ENCODE measurements at places on chromosomes 5 and 9. TPM values are rescaled to one million over a fixed set of nuclear protein-coding genes. Genes with fewer than 3 reads are reported as not detected.

DNA sequence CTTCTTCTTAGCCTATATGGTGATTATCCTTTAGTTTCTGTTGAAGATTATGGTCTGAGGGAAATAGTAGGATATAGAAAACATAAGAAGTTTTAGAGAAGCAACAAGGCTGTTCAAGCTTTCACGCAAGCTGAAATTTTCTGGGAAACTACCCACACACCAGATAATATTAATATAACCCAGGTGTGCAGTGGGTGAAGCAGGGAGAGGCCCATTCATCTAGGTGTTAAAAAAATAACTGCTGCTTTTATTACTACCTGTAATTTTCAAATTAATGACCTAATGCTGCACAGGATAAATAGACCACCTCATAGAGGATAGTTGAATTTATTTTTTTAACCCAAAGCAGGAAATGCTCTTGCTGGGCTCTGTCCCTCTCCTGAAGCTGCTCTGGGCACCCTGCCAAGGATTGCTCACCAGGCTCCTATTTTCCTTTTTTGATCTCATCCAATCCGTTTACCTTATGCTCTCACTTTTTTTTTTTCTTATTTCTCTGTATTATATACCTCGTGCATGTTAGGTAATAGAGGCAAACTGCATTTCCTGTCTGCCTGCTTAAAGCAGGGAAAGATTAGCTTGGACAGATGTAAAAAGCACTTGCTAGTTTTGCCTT lies 124.3 kb upstream of the SLC12A2 start:
- no peak for DNase-seq
- H3K27me3 ChIP-seq = no peaks in the 10 kb centered on the region
- H3K36me3 ChIP-seq = no peaks in the 10 kb centered on the region
- H3K4me3 ChIP-seq = no peak overlapping the region
- H3K27ac ChIP-seq = no peak overlapping the region
- H3K4me1 ChIP-seq = peaks cover 15% of the 10 kb centered on the region

DNA sequence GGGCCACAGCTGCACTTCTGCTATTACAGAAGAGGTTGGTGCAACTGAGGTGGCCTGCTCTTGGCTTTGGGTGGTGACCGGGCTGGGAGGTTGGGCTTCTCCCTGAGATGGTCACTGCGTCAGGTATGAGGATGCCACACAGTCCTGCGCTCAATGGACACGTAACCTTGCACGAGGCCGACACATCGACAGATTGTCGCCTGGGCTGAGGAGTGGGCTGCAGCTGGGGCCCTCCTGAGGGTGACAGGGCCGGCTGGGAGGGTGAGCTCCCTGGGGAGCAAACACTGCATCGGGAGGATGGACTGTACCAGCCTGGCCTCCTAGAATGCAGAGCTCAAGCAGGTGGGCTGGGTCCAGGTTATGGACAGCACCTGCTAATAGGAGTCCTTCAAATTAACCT lies 261.1 kb upstream of the ADAMTS16 start:
- H3K27me3 ChIP-seq = no peaks in the 10 kb centered on the region
- no peaks in the 10 kb centered on the region for H3K36me3 ChIP-seq
- H3K27ac ChIP-seq = no peak overlapping the region
- H3K4me3 ChIP-seq = no peak overlapping the region
- DNase-seq = no peak
- no peaks in the 10 kb centered on the region for H3K4me1 ChIP-seq

- H3K4me3 ChIP-seq = no peak overlapping the region
- DNase-seq = no peak
- H3K4me1 ChIP-seq = 0 out of 2 replicates have a peak, but pooled peaks cover 4% of the 10 kb centered on the region
- no peaks in the 10 kb centered on the region for H3K36me3 ChIP-seq
- H3K27me3 ChIP-seq = no peaks in the 10 kb centered on the region
Observed at GRCh38 chr9:120350596-120350995, 229.4 kb downstream of the CDK5RAP2 start.

DNA sequence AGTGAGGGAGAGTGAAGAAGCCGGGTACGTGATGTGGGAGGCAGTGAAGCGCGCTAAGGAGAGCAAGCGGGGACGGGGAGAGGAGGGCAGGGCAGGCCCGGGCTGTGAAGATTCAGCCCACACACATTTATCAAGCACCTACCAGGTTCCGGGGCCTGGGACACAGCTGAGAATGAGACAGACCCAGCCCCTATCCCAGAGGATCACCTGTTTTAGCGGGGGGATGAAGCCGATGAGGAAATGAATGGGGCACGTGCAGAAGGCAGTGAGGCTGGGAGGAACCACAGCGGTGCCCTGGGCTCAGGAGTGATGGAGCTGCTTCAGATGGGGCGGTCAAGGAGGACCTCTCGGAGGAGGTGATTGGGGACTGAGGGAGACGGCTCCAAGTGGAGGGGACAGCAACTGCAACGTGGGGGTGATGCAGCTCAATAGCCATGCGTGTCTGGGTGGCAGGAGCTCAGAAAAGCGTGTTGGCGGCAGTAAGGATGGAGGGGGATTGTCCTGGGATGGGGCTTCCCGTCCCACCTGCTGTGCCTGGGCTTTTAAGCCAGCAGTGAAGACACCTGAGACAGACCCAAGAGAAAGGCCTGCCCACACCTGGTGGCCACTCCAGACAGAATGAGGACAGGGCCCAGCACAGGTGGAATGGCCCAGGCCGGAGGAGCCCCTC lies 77.5 kb upstream of the UNC5A start:
- H3K4me3 ChIP-seq = no peak overlapping the region
- no peak overlapping the region for H3K27ac ChIP-seq
- no peak for DNase-seq
- H3K27me3 ChIP-seq = no peaks in the 10 kb centered on the region
- H3K4me1 ChIP-seq = peaks cover 4% of the 10 kb centered on the region

GRCh38 chr5:165560648-165561047 lies 2055.2 kb downstream of the MAT2B start:
- no peaks in the 10 kb centered on the region for H3K36me3 ChIP-seq
- no peak overlapping the region for H3K27ac ChIP-seq
- H3K4me3 ChIP-seq = no peak overlapping the region
- DNase-seq = no peak
- H3K4me1 ChIP-seq = peaks cover 21% of the 10 kb centered on the region

The FBXL7 gene
- total RNA-seq = 15.4 TPM

DNA sequence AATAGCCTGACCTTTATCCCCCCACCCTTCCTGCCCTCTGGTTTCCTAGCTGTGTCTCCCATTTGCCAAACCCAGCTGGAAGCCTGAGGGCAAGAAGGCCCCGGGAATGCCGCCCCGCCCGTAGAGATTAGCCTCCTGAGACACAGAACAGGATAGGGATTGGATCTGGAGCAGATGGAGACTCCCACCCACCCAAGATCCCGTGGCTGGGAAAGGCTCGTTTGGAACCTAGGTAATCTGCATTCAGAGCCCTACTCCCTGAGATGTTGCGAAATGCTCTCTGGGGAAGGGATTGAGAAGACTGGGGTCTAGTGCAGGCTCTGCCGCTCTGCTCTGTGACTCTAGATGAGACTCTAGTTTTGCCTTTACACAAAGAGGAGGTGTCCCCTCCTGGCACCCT lies 10.9 kb downstream of the AQP3 start:
- no peaks in the 10 kb centered on the region for H3K36me3 ChIP-seq
- no peaks in the 10 kb centered on the region for H3K27me3 ChIP-seq
- H3K4me3 ChIP-seq = no peak overlapping the region

DNA sequence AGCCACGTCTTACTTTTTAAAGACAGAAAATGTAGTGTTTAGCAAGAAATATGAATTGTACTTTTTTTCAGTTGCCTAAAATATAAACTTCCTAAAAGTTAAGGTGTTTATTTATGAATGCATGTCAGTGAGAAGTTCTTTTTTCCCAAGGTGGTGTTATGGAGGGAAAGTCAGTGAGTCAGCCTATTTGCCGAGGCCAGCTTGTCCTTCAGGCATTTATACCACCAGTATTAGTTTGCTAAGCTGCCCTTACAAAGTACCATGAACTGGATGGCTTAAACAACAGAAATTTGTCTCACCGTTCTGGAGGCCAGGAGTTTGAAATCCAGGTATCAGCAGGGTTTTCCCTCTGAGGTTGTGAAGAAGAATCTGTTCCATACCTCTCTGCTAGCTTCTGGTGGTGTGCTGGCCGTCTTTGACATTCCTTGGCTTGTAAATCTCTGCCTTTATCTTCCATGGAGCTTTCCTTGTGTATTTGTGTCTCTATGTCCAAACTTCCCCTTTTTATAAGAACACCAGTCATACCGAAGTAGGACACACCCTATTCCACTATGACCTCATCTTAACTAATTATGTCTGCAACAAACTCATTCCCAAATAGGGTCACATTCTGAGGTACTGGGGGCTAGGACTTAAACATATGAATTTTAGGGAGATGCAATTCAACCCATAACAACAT lies 38.4 kb downstream of the PRKACG start:
- no peak for DNase-seq
- H3K4me3 ChIP-seq = no peak overlapping the region
- peaks cover 2% of the 10 kb centered on the region for H3K4me1 ChIP-seq
- no peaks in the 10 kb centered on the region for H3K36me3 ChIP-seq
- no peak overlapping the region for H3K27ac ChIP-seq

DNA sequence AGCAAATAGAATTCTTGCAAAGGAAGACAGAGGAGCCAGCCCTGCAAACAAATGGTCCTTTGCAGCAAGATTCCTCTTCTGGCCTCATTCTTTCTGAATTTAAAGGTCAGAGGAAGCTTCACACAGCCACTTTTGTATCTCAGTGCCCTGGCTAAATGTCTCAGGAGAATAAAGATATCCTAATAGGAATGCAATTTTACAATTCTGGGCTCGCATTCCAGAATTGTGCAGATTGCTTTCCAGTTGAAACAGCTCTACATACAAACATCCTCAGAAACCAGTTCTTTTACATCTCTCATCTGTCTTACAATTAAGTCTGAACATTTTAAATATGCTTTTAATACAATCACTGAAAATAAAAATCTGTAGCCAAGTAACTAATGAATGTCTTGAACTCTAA lies 14.6 kb upstream of the ACOT12 start:
- no peaks in the 10 kb centered on the region for H3K36me3 ChIP-seq
- H3K4me1 ChIP-seq = no peaks in the 10 kb centered on the region
- no peak overlapping the region for H3K4me3 ChIP-seq
- no peak overlapping the region for H3K27ac ChIP-seq
- H3K27me3 ChIP-seq = no peaks in the 10 kb centered on the region
- peak; percentile 5 for DNase-seq

DNA sequence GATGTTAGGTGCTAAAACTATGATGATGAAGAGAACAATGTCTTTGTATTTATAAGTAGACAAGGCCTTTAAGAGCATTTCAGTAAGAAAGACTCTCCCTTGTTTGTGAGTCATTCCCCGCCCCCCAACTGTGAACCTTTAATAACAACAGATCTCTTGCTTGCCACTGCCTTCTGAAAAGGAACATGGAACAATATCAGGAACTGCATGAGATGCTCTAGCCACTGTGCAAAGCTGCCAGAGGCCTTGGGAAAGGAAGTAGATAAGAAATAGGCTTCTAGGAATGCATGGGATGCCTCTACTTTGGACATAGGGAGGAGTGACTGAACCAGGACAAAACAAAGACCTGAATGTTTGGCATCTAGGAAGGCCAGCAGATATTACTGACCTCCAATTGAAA lies 296.1 kb upstream of the MPDZ start:
- H3K27ac ChIP-seq = no peak overlapping the region
- no peaks in the 10 kb centered on the region for H3K27me3 ChIP-seq
- no peak for DNase-seq
- no peaks in the 10 kb centered on the region for H3K36me3 ChIP-seq
- H3K4me3 ChIP-seq = no peak overlapping the region
- peaks cover 22% of the 10 kb centered on the region for H3K4me1 ChIP-seq

GRCh38 chr5:123916345-123917121 lies 404.6 kb downstream of the CSNK1G3 start:
- DNase-seq = no peak
- no peaks in the 10 kb centered on the region for H3K36me3 ChIP-seq
- H3K27ac ChIP-seq = no peak overlapping the region
- H3K27me3 ChIP-seq = no peaks in the 10 kb centered on the region
- H3K4me1 ChIP-seq = 0 out of 2 replicates have a peak, but pooled peaks cover 9% of the 10 kb centered on the region
- H3K4me3 ChIP-seq = no peak overlapping the region

The KCNT1 gene
- total RNA-seq = 0.28 TPM

DNA sequence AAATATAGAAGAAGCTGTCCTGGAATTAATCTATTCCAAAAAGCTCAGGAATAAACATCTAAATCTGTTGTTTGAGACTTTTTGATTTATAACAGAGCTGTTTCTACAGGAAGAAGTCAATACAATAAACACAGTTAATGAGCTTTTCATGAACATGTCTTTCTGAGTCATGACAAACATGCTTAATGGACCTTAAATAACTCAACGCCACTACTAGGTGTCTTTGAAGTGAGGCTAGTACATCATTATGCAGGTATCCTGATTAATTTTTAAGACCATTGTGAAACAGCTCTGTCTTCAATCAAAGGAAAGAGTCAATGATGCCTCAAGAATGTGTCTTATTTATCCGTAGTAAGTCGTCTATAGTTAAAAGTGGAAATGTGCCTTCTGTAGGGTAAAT lies 131.6 kb downstream of the GABRB2 start:
- H3K27ac ChIP-seq = no peak overlapping the region
- no peaks in the 10 kb centered on the region for H3K36me3 ChIP-seq
- H3K27me3 ChIP-seq = no peaks in the 10 kb centered on the region

- no peak for DNase-seq
- no peak overlapping the region for H3K27ac ChIP-seq
- H3K4me1 ChIP-seq = peaks cover 68% of the 10 kb centered on the region
- no peaks in the 10 kb centered on the region for H3K36me3 ChIP-seq
- H3K4me3 ChIP-seq = no peak overlapping the region
Observed at GRCh38 chr5:14242871-14243383, 99.8 kb downstream of the TRIO start.

The CENPP gene
- total RNA-seq = 12.5 TPM

DNA sequence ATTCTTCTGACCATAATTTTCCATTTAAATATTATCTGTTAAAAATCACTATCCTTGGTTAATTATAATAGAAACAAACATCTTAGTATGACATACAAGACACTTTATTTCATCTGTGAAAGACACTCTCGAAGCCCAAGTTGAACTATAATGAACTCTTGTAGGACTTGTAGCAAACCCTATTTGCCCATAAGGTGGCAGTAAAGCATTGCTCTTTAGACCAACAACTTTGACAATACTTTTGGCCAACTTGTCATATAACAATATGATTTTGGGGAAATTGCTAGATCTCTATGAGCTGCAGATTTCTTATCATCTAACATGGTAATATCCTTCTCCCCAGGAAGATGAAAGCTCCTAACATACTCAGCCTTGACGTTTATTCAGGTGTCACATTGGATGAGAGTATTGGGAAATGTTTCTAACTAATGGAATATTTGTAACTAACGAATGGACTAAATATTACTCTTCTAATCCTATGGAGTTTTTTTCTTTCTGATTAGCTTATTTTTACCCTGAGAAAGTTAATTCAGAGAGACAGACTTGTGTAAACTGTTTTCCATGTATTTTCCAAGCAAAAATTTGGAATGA lies 11.0 kb downstream of the SPINK14 start:
- DNase-seq = peak; percentile 79
- H3K27ac ChIP-seq = no peak overlapping the region
- no peak overlapping the region for H3K4me3 ChIP-seq
- no peaks in the 10 kb centered on the region for H3K36me3 ChIP-seq

The ARL14EPL gene
- not detected for total RNA-seq

DNA sequence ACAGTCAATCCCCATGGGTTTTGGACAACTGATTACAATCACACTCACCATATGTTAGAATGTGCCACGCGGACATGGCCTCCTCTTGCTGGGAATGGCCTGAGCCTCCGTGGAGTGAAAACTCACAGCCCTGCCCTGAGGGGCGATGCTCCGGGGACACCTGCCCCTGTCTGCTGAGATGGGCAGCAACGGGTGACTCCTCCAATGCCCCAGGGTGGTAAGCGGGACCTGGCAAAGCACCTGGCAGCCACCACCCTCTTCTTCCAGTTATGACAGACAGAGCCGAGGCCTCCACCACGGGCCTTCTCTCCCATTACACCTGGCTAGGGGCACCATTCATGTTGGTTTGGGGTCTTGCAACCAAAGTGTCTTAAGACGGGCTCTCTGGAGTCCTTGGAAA lies 94.9 kb upstream of the COL5A1 start:
- 0 out of 2 replicates have a peak, but pooled peaks cover 3% of the 10 kb centered on the region for H3K4me1 ChIP-seq
- H3K4me3 ChIP-seq = no peak overlapping the region
- no peak overlapping the region for H3K27ac ChIP-seq
- no peaks in the 10 kb centered on the region for H3K27me3 ChIP-seq
- H3K36me3 ChIP-seq = no peaks in the 10 kb centered on the region
